Natural killer cell treated with Interleukin-12 subunit alpha and Interleukin-12 subunit beta and Interleukin-15 and Interleukin-18, amount 100 ng/mL, for 72 hours (primary cell): ENCODE measurements at places on chromosomes 12 and 14. TPM values are rescaled to one million over a fixed set of nuclear protein-coding genes. Genes with fewer than 3 reads are reported as not detected.

DNA sequence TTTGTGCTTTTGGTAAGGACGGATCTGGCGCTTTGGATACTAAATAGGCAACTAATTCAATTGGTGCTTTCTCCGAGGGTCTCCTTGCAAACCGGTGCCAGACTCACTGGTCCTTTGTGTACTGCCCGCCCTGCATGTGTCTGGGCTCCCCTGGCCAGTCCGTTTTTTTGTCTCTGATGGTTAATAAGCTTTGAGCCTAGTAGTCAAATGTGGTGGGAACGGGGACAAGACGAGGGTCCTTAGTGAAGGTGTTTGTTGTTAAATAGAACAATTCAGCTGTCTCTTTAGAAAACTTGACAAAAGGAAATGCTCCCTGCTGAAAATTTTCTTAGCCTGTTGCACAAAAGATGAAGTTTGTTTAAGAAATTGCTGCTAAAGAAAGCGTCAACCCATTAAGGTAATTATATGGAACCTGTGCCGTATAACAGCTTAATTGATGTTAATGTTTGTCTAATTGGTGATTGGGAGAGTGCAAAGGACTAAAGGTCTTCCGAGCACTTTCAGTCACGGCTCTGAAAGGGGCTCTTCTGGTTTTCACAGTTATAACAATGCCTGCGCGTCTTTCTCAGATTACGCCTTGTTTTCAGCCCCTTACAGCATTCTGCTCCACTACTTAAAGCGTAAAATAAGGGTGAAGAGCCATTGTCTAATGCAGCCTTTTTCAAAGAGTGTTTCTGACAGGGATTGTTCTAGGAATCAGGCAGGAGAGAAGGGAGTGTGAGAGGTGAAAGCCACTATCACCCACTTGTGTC is 537.4 kb downstream of the PRKD1 start:
- peaks cover 5% of the 10 kb centered on the region for H3K36me3 ChIP-seq
- no peak for DNase-seq
- H3K4me1 ChIP-seq = no peaks in the 10 kb centered on the region
- H3K27ac ChIP-seq = no peak overlapping the region
- H3K4me3 ChIP-seq = no peak overlapping the region
- no peaks in the 10 kb centered on the region for H3K27me3 ChIP-seq

GRCh38 chr12:55717011-55718007 is 1.5 kb downstream of the BLOC1S1 start:
- H3K4me3 ChIP-seq = peak overlapping the region; percentile 86
- peaks cover under 1% of the 10 kb centered on the region for H3K27me3 ChIP-seq
- no peaks in the 10 kb centered on the region for H3K36me3 ChIP-seq

DNA sequence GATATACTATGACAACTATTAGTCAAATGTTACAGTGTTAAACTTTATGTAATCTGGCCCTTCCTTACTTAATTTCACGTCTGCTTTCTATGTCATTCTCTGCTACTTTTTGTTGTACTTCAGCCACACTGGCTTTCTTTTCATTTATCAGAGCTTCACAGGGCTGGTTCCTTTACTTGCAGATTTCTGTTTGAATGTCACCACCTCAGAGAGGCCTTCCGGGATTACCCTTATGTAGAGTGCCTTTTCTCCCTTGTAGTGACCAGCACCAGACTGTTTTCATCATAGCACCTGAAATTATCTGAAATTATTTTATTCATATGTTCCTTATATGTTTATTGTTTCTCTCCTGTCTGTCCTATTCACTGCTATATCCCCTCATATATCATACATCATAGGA is 75.4 kb downstream of the TAOK3 start:
- no peak for DNase-seq
- H3K27me3 ChIP-seq = no peaks in the 10 kb centered on the region
- H3K36me3 ChIP-seq = no peaks in the 10 kb centered on the region
- peak overlapping the region; percentile 68 for H3K27ac ChIP-seq
- peaks cover 31% of the 10 kb centered on the region for H3K4me1 ChIP-seq

GRCh38 chr14:61213920-61214319 is 67.2 kb downstream of the TMEM30B start:
- no peak for DNase-seq
- H3K4me3 ChIP-seq = no peak overlapping the region
- peaks cover 43% of the 10 kb centered on the region for H3K27me3 ChIP-seq
- no peaks in the 10 kb centered on the region for H3K36me3 ChIP-seq
- H3K4me1 ChIP-seq = no peaks in the 10 kb centered on the region

DNA sequence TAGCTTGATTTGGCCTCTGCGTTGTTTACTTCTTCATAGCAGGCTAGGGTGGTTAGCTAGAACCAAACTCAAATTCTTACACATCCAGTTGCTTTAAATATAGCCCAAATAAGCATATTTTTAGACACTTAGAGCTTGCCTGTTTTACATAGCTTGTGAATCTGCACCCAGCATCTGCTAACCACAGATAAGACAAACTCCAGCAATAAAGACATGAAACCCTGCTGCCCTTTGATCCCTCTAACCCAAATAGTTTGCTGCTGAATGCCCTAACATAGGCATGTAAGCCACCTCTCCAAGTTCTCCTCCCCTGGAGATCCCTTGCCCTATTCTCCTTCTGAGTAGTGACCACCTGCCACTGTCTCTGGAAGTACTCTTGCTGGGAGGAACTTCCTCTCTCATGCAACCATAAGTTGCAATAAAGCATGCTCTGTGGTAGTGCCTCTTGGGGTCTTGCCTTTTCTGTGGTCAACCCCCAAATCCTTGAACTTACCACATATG is 185.6 kb downstream of the TMEM117 start:
- H3K36me3 ChIP-seq = no peaks in the 10 kb centered on the region
- no peak overlapping the region for H3K27ac ChIP-seq
- no peaks in the 10 kb centered on the region for H3K4me1 ChIP-seq
- no peaks in the 10 kb centered on the region for H3K27me3 ChIP-seq
- H3K4me3 ChIP-seq = no peak overlapping the region

DNA sequence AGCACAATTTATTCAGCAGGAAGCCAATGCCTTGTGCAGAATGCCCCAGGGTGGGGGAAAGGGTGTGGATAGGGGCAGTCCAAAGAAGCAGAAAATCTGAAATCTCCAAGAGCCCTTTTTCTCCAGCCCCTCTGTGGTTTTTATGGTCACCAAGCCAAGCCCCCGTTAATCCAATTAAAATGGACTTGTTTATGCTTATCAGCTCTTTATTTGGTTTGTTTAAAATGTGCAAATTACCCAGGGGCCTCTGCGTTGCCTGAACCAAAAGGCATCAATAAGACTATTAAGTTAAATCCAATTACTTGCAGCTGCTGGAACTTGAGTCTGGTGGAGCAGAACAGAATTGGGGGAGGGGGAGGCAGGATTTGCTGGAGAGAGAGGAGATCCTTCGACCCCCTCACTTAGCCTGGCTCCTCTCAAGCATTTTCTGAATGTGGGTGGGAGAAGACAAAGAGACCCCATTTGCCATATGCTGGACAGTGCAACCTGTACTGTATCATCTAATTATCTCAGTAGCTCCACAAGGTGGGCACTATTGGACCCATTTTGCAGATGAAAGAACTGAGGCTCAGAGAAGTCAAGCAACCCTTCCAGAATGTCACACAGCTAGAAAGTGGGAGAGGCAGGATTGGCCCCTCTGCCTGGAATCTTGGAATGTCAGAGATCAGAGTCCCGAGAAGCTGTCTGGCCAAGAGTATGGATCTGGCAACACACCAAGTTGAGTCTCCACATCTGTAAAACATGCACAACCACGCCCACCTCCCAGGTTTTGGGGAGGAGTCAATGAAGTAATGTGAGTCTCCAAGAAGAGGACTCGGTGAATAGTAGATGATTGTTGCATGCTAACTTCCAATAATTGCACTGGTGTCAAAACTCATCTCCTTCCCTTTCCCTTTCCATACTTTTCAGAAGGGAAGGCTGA is 66.9 kb downstream of the CMKLR1 start:
- no peak for DNase-seq
- no peaks in the 10 kb centered on the region for H3K36me3 ChIP-seq
- H3K27ac ChIP-seq = no peak overlapping the region
- no peaks in the 10 kb centered on the region for H3K27me3 ChIP-seq
- H3K4me1 ChIP-seq = peaks cover 33% of the 10 kb centered on the region

DNA sequence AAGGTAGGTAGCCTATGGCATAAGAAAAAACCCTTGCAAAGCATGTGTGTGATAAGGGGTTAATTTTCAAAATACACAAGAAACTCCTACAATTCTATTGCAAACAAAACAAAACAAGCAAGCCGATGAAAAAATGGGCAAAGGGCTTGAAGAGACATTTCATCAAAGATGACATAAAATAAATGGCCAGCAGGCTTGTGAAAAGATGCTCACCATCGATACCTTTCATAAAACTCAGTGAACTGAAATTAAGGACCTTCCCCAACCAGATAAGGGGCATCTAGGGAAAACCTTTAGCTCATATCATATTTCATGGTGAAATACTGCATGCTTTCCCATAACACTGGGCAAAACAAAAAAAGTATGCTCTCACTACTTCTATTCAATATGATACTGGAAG is 131.2 kb downstream of the PPM1H start:
- H3K4me3 ChIP-seq = no peak overlapping the region
- H3K36me3 ChIP-seq = no peaks in the 10 kb centered on the region
- H3K4me1 ChIP-seq = no peaks in the 10 kb centered on the region

- H3K36me3 ChIP-seq = no peaks in the 10 kb centered on the region
- no peak overlapping the region for H3K4me3 ChIP-seq
- peak overlapping the region; percentile 44 for H3K27ac ChIP-seq
- no peak for DNase-seq
These were observed 15.0 kb downstream of the C1S start for GRCh38 chr12:7075518-7075917.

DNA sequence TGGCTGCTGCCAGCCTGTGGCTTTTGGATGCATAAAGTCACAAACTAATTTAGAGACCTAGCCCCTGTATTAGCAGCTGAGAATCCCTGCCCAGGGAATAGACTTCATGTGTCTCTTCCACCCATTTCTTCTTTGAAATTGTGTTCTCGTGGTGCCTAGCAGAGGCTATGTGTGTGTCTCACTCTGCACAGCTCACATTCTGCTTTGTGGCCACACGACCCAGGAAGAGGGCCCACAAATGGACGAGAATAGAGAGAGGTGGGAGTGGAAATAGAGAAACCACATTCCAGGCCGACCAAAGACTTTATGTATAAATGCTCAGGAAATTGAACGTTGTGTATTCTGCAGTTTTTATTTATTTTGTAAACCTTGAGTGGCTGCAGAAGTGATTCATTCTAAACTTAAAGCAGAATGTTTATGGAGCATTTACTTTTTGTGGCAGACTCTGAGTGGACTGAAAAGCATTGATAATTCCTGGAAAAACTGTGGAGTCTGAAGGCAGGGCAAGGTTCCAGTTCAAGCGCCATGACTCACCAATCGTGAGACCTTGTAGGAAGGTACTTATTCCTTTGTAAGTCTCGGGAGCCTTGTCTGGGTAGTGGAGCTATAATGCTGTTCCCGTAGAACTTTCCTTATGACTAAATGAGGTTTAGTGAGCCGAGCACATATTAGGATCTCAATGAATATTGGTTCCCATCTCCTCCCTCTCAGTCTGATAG is 9.1 kb downstream of the B4GALNT3 start:
- DNase-seq = no peak
- no peak overlapping the region for H3K27ac ChIP-seq
- no peaks in the 10 kb centered on the region for H3K36me3 ChIP-seq

DNA sequence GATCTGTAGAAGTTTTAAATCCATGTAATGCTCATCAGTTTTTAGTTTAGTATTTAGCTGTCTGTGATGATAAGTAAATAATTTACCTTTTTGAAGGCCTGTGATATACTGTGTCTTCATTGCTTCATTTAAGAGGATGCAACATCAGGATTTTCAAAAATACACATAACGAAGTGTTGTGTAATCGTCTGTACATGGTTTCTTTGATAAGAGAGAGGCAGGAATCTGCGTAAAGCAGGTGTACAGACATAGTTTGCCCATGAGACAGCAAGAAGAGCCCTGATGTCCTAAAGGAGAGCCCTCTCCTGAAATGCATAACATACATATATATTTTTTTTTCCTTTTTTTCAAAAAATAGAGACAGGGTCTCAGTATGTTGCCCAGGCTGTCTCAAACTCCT is 44.8 kb downstream of the RASSF3 start:
- H3K27ac ChIP-seq = no peak overlapping the region
- H3K36me3 ChIP-seq = peaks cover 4% of the 10 kb centered on the region

GRCh38 chr14:106393742-106394141 is 867.4 kb downstream of the TMEM121 start:
- no peak for DNase-seq
- H3K36me3 ChIP-seq = no peaks in the 10 kb centered on the region
- peaks cover 28% of the 10 kb centered on the region for H3K4me1 ChIP-seq
- peaks cover 21% of the 10 kb centered on the region for H3K27me3 ChIP-seq

GRCh38 chr12:114438635-114439256 is 32.8 kb upstream of the TBX5 start:
- H3K4me1 ChIP-seq = no peaks in the 10 kb centered on the region
- H3K4me3 ChIP-seq = no peak overlapping the region
- H3K27ac ChIP-seq = no peak overlapping the region
- H3K27me3 ChIP-seq = peaks cover 71% of the 10 kb centered on the region
- DNase-seq = no peak

DNA sequence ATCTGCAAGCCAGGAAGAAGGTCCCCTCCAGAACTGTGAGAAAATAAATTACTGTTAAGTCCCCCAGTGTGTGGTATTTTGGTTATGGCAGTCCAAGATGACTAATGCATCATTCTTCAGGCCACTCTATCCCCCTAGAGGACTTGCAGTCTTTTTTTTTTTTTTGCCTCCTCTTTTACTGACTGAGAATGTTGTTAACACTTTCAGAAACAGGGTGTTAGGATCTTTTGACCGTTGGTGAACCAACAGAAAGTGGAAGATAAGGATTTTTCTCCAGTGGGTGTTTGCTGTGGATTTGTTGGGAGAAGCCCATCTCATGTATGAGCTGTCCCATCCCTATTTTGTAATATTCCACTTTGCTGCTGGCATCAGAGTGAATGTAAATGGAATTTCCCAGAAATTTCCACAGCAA is 37.8 kb downstream of the MARK3 start:
- no peaks in the 10 kb centered on the region for H3K36me3 ChIP-seq
- DNase-seq = no peak
- H3K27me3 ChIP-seq = no peaks in the 10 kb centered on the region
- H3K27ac ChIP-seq = peak overlapping the region; percentile 64
- peak overlapping the region; percentile 39 for H3K4me3 ChIP-seq
- peaks cover 53% of the 10 kb centered on the region for H3K4me1 ChIP-seq

- peaks cover 23% of the 10 kb centered on the region for H3K4me1 ChIP-seq
- no peak overlapping the region for H3K4me3 ChIP-seq
- no peaks in the 10 kb centered on the region for H3K27me3 ChIP-seq
- no peak overlapping the region for H3K27ac ChIP-seq
These were observed 69.0 kb downstream of the ZFP36L1 start for GRCh38 chr14:68723808-68724268.

DNA sequence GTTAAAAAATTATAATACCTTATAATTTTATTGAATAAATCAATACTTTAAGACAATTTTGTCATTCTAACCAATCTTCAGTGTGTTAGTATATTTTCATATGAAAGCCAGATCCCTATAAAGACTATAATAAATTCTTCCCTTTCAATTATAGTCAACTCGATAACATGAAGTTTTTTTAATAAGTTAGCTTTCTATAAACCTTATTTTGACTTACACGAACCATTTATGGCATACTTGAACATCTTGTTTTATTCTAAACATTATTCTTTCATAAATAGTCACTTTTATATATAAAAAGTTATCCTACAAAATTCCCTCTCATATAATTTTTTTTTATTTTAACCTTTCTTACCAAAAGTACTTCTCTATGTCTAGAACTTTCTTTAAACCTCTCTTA is 1002.3 kb downstream of the TMEM121 start:
- no peak overlapping the region for H3K4me3 ChIP-seq
- H3K4me1 ChIP-seq = peaks cover 3% of the 10 kb centered on the region
- DNase-seq = no peak
- peaks cover 16% of the 10 kb centered on the region for H3K27me3 ChIP-seq
- H3K27ac ChIP-seq = no peak overlapping the region

LRFN5 gene
- not detected for total RNA-seq

TMEM229B gene
- total RNA-seq = 7.1 TPM

PIWIL1 gene
- total RNA-seq = not detected

ZBTB42 gene
- total RNA-seq = 3.0 TPM
